ENCODE measurements at places on chromosomes 13 and 19. TPM values are rescaled to one million over a fixed set of nuclear protein-coding genes. Genes with fewer than 3 reads are reported as not detected.

ZNF799 gene
- 7.8 TPM for total RNA-seq

PABPC3 gene
- total RNA-seq, result 0.39 TPM

NFIC gene
- total RNA-seq, result 1.8 TPM

HSH2D gene
- total RNA-seq, result 79.0 TPM

KXD1 gene
- total RNA-seq, result 101 TPM

VSTM2B gene
- total RNA-seq, result not detected

GRCh38 chr13:32530841-32531253, 7.7 kb downstream of the N4BP2L2 start:
- DNase-seq, result peak; percentile 7

DNA sequence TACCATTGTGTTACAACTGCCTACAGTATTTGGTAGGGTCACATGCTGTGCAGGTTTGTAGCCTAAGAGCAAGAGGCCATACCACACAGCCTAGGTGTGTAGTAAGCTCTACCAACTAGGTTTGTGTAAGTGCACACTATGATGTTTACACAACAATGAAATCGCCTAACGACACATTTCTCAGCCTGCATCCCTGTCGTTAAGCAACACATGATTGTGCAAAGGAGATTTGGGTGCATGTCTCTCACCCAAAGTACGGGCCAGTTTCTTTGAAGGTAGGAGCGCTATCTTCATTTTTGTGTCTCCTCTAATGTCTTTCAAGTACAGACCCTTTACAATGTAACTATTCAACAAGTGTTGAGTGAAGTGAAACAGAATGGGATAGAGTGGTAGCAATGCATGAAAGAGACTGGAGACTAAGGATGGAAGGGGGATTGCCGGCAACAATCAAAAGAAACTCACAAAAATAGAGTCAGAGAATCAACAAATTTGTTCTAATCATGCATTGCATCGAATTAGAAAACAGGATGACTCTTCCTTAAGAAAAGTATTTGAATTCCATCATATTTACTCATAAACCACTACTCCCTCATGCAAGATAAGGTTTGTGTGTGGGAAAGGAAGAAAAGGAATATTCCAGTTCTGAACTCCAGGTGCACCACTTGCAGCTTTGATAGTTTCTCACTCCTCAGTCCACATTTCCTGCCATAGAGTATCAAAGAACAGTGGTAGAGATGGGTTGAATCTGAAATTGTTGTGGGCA, 60.2 kb upstream of the TNFRSF19 start:
- DNase-seq, result no peak

- no peak for DNase-seq
Measured at GRCh38 chr19:31418055-31418454, 68.8 kb upstream of the TSHZ3 start.

GRCh38 chr13:90997951-90998350, 349.5 kb upstream of the MIR17HG start:
- no peak for DNase-seq

DNA sequence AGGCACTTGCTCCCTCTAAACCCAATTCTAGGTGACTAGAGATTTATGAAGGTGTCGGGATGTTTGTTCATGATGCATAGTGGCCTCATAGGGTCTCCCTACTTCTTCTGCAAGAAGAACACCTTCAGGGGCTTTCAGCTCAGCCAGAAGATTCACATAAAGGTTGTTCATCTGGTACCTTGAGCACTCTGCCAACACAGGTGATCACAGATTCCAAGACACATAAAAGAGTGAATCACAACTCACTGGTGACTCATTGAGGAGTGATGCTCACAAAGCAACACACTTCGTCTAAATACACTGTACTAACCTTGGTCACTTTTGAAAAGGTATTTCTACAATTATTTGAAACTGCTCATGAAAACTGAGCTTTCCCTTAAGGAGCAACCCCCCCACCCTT, 6.8 kb upstream of the ZNF324 start:
- no peak for DNase-seq

- peak; percentile 67 for DNase-seq
Measured at GRCh38 chr13:32310134-32310706, 4.9 kb downstream of the ZAR1L start.

All from OCI-LY7 (cell line).